ENCODE measurements at places on chromosomes 6 and 20.
A peak's percentile ranks its signal among the peaks of the same experiment; 100 is the strongest.

- DNase-seq: no peak
Observed at GRCh38 chr6:2917065-2917464, 14.0 kb upstream of the SERPINB9 start.

DNA sequence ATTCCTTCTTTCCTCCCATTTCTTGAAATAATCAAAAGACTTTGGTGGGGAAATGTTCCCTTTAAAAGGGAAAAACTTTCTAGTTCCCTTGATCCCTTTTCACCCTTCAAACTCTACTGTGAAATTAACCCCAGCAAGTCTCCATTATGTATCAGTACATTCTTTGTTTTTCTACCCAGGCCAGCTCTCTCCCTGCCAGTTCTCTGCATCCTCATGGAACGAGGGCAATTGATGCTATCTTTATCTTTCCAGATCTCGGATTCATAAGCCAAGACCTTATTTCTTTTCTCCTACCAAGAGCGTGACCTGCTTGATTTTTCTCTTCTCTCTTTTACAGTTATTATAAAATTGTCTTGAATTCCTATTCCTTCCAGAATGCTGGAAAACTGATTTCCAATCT, 75.8 kb downstream of the ADGRB3 start:
- no peak for DNase-seq

DNA sequence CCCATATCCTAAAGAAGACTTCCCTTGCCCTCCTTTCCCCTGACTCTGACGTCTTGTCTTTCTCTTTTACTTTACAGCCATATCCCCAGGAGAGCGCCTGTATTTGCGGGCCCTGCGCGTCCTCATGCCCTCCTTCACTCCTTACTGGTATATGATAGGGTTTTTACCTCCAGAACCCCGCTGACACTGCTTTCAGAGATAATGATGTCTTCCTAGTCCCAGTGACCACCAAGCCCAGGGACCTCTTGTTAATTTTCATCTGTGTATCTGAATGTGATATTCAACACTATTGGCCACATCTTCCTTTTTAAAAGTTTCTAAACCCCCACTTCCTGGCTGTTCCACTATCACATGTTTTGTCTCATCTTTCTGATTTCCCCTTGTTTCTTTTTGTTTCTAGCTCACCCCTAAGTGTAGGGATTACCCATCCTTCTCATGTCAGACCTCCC, 102.0 kb downstream of the HIVEP1 start:
- no peak for DNase-seq

DNA sequence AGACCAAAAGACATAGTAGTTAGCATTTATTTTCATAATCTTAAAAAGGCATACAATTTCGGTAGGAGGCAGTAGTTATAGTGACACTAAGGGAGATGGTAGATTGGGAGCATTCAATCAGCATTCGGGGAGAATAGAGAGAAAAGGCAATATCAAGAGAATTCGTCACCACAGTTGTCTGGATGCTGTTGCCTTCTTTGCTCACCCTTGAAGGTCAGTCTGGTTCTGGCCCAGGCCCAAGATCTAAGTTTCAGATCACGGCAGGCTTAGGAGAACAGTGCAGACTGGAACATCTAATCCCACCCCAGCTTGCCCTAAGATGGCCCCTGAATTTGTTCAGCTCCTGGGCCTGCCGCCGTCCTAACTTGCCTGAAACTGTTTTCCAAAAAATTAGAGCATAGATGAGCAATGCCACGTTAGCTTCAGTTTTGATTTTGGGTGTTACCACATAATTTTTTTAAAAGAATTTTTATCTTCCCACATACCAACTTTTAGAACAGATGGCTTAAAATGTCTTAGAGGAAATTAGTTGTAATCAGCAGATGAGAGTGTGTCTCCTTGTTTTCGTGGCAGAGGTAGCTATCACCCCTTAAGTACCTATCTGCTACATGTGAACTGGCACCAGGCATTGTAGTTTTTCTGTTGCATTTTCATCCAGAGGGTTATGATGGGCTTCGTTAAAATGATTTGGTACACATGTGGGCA, 8.3 kb upstream of the CEP85L start:
- DNase-seq: peak; percentile 51

DNA sequence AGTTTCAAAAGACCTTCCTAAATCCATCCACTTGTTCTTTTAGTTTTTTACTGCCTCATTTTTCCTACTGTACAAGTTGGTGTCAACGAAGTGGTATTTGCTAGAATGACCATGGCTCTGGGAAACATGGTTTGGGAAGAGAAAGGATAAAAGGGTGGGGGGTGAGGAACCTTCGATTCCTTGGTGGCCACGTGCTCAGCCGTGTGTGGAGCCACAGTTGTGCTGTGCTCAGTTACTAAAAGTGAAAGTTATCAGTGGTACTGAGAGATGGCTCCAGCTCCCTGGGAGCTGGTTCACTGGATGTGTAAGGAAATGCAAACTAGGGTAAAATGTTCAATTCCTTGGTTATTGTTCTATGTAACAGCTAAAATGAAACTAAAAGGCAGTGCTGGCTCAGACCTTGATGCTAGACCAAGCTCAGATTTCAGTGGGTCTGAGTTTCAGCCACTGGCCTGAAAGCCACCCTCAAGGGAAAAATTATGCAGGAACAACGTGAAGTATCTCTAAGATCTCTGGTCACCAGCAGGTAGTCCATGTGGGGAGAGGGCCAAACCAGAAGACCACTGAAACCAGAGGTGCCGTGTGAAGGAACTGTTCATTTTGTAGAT, 7.4 kb upstream of the SLC22A2 start:
- no peak for DNase-seq

GRCh38 chr6:39211183-39211582, 18.1 kb downstream of the KCNK5 start:
- DNase-seq: no peak

GRCh38 chr6:118965371-118965770, 30.4 kb upstream of the MCM9 start:
- no peak for DNase-seq

GRCh38 chr6:49336514-49337131, 126.4 kb downstream of the MMUT start:
- DNase-seq: peak; percentile 69

- no peak for DNase-seq
Observed at GRCh38 chr6:165422192-165422591, 112.8 kb upstream of the C6orf118 start.

- DNase-seq: no peak
Observed at GRCh38 chr20:9515741-9516233, 1.4 kb downstream of the LAMP5 start.

DNA sequence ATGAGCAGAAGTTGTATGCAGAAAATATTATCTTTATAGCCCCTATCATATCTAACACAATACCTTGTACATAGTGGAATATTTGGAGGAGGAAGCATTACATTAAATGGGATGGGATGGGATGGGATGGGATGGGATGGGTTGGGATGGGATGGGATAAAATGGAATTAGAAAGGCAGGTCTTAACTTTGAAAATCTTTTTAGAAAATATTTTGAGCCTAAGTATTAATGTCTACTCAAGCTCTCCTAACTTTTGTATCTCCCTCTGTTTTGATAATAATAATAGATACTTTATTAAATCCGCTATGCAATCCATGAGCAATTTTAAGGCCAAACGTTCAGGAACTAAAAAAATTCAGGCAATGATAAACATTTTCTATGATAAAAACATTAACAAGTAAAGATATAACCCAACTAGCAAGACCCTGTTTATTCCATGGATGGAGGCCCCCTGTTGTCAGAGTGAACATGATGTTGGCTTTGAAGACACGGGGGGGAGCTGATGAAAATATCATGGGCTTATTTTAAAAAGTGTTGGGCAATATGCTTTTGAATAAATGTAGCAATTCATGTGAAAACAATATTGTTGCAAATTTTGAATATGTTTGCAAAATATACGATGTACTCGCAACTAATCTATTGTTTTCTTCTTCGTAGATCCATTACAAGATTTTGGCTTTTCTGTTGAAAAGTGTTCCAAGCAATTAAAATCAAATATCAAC, 35.9 kb downstream of the LY86 start:
- no peak for DNase-seq

DNA sequence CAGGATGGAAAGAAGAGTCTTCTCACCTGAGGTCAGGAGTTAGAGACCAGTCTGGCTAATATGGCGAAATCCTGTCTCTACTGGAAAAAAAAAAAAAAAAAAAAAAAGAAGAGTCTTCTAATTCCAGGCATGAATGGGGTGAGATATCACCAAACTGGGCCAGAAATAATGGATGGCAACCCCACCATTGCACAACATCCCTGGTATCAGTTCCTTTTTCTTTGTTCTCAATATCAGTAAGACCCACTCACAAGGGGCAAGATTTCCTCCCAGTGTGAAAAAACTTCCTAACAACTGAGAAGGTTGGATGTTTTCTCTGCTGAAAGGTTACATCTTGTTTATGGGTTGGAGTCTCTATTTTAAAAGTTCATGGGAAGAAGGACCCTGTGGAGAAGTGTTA, 23.6 kb upstream of the NR2E1 start:
- DNase-seq: no peak

DNA sequence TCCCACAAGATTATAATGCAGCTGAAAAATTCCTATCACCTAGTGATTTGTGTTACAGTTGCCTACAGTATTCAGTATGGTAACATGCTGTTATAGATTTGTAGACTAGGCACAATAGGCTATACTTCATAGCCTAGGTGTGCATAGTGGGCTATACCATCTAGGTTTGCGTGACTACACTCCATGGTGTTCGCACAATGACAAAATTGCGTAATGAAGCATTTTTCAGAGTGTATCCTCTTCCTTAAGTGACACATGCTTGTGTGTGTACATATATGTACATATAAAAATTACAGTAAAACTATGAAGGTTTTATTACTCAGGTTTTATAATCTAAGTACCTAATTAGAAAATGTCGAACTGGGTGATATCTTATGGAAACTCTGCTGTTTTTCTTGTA, 133.0 kb downstream of the FARS2 start:
- no peak for DNase-seq

- DNase-seq: no peak
Observed at GRCh38 chr20:19552221-19553180, 205.6 kb upstream of the RIN2 start.

DNA sequence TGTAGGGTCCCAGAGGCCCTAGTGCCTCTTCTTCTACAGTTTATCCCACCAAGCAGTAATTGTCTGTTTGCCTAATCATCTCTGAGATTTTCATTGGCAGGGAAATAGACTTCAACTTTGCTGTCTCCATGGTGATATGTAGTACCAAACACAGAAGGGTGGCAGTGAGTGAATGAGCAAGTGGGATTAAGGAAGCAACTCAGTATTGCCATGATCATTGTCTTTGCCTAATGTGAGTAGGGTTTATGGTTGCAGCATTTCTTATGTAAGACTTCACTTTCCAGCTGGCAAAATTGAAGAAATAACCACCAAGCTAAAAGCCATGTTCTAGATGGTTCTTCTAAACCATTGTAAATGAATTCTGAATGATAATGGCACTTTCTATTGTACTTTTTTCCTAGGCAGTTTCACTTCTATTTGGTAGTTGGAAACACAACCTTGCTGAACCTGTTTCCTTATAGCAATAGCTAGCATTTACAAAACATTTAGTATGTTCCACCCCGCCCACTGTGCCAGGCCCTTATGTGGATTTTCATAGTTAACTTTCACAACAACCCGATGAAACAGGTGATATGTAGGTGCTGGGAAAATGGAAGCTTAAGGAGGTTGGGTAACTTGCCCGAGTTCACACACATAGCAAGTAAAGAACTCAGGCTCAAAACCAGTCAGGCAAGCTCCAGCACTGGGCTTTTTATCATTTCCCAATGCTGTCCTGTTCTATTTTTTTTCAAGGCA, 32.0 kb downstream of the ZC2HC1B start:
- no peak for DNase-seq

- DNase-seq: no peak
Observed at GRCh38 chr20:2300420-2300819, 4.6 kb downstream of the TGM3 start.

- DNase-seq: no peak
Observed at GRCh38 chr6:63740709-63741108, 105.1 kb downstream of the PHF3 start.

GRCh38 chr20:59455402-59456341, 148.7 kb upstream of the PHACTR3 start:
- DNase-seq: no peak

GRCh38 chr6:33716379-33716778, 4.9 kb upstream of the UQCC2 start:
- no peak for DNase-seq

DNA sequence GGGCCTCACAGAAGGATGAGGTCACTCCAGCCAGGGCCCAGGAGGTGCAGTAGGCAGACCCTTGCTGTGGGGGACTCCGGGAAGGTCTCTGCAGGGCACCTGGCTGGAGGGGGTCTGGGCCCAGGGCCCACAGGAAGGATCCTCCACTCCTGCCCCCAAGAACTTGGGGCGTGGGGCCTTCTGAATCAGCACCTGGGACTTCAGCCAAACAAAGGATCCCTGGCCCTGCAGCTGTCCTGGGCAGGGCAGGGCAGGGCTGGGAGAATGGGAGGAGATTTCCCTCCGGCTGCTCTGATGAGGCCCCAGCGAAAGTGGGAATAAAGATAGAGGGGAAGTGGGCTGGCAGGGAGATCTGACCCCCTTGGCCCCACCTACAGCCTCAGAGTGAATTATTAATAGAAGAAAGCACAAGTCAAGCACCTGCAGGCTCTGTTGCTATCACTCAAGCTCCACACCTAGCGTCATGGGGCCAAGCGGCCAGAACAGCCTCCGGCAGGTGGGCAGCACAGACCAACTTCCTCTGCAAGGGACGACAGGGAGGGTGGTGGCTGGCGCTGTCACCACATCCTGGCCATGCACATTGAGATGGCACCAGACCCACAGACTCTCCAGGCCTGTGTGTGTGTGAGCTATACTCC, 61.6 kb upstream of the MRPS10 start:
- no peak for DNase-seq

DNA sequence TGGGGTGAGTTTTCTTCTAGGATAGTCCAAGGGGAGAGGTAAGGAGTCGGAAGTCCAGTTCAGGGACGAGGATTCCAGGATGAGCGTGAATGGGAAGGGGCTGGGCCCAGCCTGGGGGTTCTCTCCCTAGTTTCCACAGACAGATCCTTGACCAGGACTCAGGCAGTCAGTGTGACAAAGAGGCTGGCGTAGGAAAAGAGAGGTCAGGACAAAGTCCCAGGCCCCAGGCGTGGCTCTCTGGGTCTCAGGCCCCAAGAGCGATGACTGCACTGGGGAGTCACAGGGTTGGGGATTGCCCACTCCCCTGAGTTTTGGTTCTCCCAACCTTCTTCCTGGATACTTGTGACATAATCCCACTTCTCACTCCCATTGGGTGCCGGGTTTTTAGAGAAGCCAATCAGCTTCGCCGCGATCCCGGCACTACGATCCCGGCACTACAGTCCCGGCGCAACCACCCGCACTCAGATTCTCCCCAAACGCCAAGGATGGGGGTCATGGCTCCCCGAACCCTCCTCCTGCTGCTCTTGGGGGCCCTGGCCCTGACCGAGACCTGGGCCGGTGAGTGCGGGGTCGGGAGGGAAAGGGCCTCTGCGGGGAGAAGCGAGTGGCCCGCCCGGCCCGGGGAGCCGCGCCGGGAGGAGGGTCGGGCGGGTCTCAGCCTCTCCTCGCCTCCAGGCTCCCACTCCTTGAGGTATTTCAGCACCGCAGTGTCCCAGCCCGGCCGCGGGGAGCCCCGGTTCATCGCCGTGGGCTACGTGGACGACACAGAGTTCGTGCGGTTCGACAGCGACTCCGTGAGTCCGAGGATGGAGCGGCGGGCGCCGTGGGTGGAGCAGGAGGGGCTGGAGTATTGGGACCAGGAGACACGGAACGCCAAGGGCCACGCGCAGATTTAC, 46.2 kb upstream of the TRIM26 start:
- peak; percentile 41 for DNase-seq

Measured in erythroblast (primary cell).